ENCODE measurements at places on chromosomes 12 and 14. TPM values are rescaled to one million over a fixed set of nuclear protein-coding genes. Genes with fewer than 3 reads are reported as not detected.

LRRC23 gene
- 5.7 TPM for total RNA-seq

PRR4 gene
- 4.8 TPM for total RNA-seq

TSPAN19 gene
- total RNA-seq = 0.04 TPM

GPR132 gene
- total RNA-seq = 0.75 TPM

EAPP gene
- 43.6 TPM for total RNA-seq

GYS2 gene
- 0.13 TPM for total RNA-seq

INHBC gene
- not detected for total RNA-seq

MYH6 gene
- total RNA-seq = 0.66 TPM

DNA sequence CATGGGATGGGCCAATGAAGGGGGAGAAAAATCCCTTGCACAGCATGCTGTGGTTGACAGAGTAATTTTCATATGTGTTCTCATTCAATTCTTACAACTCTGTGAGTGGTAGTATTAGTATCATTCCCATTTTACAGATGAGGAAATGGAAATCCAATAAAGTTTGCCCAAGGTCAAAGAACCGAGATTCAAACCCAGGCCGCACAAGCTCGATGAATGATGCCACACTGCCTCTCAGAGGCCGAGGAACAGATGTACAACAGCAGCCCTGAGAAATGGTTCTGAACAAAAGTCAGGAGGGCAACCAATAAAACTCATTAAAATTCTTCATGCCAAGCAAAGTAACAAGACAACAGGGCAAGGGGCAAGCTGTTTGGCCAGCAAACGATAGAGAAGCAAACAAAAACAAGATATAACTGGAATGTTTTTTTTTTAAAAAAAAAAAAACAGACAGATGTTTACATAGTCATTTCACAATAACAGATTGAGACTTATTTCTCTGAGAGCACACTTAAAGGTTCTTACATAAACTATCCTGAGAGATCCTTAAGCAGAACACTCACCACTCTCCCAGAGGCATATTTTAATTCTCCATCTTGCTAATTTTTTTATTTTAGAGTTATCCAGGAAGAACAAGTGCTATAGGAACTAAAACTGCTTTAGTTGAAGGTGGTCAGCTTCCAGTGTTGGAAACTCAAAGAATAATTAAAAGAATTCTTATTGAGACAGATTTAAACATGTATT lies 85.8 kb downstream of the EXOC5 start:
- H3K4me1 ChIP-seq = no peaks in the 10 kb centered on the region
- no peak overlapping the region for H3K27ac ChIP-seq
- no peak overlapping the region for H3K4me3 ChIP-seq
- H3K27me3 ChIP-seq = peaks cover 3% of the 10 kb centered on the region

DNA sequence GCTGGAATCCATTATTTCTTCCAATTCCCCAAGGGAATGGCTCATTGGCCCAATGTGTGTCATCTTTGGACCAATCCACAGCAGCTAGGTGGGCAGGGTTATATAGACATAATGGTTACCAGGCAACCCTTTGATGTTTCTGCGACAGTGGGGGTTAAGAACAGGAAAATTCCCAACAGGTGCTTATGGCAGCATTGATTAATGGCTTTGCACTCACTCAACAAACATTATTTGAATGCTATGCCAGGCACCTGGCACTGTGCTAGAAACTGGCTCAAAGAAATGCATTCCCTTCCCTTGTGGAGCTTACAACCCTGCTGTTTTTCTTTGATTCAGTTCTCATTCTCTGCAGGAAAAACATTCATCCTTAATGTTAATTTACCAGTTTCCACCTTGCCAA lies 1221.0 kb downstream of the AACS start:
- H3K36me3 ChIP-seq = no peaks in the 10 kb centered on the region
- H3K27me3 ChIP-seq = no peaks in the 10 kb centered on the region
- H3K4me1 ChIP-seq = no peaks in the 10 kb centered on the region
- H3K27ac ChIP-seq = no peak overlapping the region
- no peak for DNase-seq
- no peak overlapping the region for H3K4me3 ChIP-seq

- H3K36me3 ChIP-seq = no peaks in the 10 kb centered on the region
- no peaks in the 10 kb centered on the region for H3K27me3 ChIP-seq
- DNase-seq = no peak
These were observed 480.4 kb downstream of the DIO2 start for GRCh38 chr14:79730953-79731352.

DNA sequence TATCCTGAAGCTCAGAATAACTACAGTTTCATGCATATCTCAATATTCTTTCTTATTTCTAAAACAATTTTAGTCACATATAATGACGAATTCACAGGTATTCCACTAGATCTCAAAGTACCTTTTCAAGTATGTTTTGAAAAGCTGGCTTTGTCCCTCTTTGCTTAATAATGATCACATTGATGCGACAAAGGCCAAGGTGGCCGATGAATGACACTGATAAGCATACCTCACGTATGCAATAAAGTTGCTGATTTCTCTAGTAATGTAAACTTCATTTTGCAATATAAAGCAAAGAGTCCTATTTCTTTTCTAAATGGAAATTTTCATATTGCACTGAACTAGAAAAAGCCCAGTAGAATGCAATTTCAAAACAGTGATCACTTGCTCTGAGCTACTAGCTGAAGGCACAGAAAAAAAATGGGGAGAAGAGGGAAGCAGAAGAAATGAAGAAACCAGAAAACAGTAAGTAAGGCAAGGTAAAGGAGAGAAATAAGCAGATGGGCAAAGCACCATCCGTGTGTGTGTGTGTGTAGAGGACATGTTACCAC lies 29.3 kb downstream of the FGD6 start:
- no peak overlapping the region for H3K27ac ChIP-seq
- H3K4me1 ChIP-seq = no peaks in the 10 kb centered on the region
- no peak overlapping the region for H3K4me3 ChIP-seq
- H3K36me3 ChIP-seq = no peaks in the 10 kb centered on the region

- no peaks in the 10 kb centered on the region for H3K36me3 ChIP-seq
- H3K4me1 ChIP-seq = peaks cover 18% of the 10 kb centered on the region
- no peak for DNase-seq
- H3K27me3 ChIP-seq = peaks cover 2% of the 10 kb centered on the region
- no peak overlapping the region for H3K27ac ChIP-seq
These were observed 2.1 kb upstream of the NIN start for GRCh38 chr14:50832935-50833630.

DNA sequence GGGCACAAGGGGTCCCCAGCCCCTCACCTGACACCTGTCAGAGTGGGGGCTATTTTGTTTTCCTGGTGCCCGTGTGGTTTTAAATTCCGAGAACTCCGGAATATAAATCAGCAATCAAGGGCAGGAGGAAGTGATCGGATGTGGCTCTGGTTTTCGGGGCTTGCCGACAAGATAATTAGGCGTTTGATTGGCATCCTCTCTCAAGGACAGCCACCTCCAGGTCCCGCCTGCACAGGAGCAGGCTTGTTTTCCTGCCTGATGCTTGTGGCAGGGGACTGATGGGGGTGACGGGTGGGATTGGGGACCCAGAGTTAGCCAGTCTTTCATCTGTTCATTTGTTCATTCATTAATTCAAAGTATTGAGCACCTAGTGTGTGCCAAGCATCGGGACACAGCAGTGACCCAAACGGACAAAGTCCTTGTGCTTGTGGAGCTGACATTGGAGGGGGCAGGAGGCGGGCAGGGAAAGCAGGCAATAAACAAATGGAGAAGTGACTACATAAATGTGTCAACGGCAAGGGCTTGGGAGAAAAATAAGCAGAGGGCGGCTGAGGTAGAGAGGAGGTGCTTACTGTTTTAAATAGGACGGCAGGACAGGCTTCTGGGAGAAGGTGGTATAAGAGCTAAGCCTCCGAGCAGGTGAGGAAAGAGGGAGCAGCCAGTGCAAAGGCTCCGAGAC lies 166.5 kb downstream of the PHETA1 start:
- H3K27ac ChIP-seq = no peak overlapping the region
- H3K27me3 ChIP-seq = peaks cover 36% of the 10 kb centered on the region
- H3K4me3 ChIP-seq = no peak overlapping the region
- DNase-seq = no peak
- no peaks in the 10 kb centered on the region for H3K4me1 ChIP-seq

- H3K27ac ChIP-seq = no peak overlapping the region
- no peaks in the 10 kb centered on the region for H3K36me3 ChIP-seq
- no peaks in the 10 kb centered on the region for H3K27me3 ChIP-seq
These were observed 155.2 kb upstream of the AVPR1A start for GRCh38 chr12:63305901-63306875.

GRCh38 chr12:70353780-70354660 lies 12.1 kb upstream of the KCNMB4 start:
- peak; percentile 26 for DNase-seq
- no peak overlapping the region for H3K27ac ChIP-seq
- H3K36me3 ChIP-seq = peaks cover 3% of the 10 kb centered on the region
- H3K27me3 ChIP-seq = no peaks in the 10 kb centered on the region
- no peaks in the 10 kb centered on the region for H3K4me1 ChIP-seq
- H3K4me3 ChIP-seq = no peak overlapping the region

GRCh38 chr14:77128414-77128891 lies 13.1 kb downstream of the ZDHHC22 start:
- DNase-seq = no peak
- peaks cover 48% of the 10 kb centered on the region for H3K27me3 ChIP-seq
- peaks cover 13% of the 10 kb centered on the region for H3K4me1 ChIP-seq

DNA sequence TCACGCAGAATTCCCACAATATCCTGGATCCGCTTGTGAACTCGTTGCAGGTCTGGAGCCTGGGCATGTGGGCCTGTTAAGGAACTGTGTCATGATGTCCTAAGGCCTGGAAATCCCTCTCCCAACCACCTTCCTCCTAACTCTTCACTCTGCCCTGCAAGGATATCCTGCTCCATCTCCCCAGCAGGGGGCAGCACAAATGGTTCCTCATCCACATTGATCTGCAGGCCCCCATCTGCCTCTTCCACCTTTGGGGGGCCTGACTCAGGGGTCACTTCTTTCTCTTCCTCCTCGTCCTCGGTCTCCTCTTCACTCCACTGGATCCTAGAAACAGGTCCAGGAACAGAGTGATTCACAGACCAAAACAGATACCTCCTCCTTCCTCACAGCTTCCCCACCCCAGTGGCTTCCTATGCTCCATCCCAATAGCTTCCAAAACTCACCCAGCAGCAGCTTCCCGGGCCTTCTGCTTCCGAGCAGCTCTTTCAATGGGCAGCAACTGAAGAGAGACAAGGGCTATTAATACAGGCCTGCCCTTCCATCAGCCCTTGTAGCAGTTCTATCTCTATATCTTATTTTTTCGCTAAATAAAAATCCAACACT lies 4.5 kb downstream of the NOP2 start:
- no peak for DNase-seq
- H3K4me3 ChIP-seq = no peak overlapping the region
- H3K27ac ChIP-seq = no peak overlapping the region
- peaks cover 5% of the 10 kb centered on the region for H3K4me1 ChIP-seq
